Memory B cell (primary cell): ENCODE measurements at places on chromosomes 2 and 18.

GRCh38 chr18:42533009-42533575 is 578.1 kb downstream of the PIK3C3 start:
- H3K4me1 ChIP-seq, result no peaks in the 10 kb centered on the region
- no peak for DNase-seq
- H3K36me3 ChIP-seq, result no peaks in the 10 kb centered on the region
- no peaks in the 10 kb centered on the region for H3K27me3 ChIP-seq
- H3K27ac ChIP-seq, result no peak overlapping the region

DNA sequence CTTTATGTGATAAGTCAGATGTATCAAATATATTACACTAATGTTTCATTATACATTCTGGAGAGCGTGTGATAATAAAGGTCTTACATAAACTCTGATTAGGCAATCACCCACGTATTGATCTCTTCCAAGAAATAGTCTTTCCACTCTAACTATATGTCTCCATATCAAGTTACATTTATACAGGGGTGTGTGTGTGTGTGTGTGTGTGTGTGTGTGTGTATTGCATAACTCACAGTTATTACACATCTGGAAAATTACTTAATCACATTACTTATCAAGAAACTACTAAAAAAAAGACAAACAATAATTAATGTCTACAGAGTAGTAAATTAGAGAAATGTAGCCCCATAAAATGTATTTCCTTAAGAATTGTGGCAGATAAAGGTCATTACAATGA is 339.8 kb downstream of the CDH19 start:
- no peak overlapping the region for H3K27ac ChIP-seq
- H3K36me3 ChIP-seq, result no peaks in the 10 kb centered on the region
- H3K27me3 ChIP-seq, result no peaks in the 10 kb centered on the region
- H3K4me3 ChIP-seq, result no peak overlapping the region
- no peak for DNase-seq

- H3K27me3 ChIP-seq, result peaks cover 7% of the 10 kb centered on the region
- peaks cover 3% of the 10 kb centered on the region for H3K4me1 ChIP-seq
- DNase-seq, result no peak
- no peaks in the 10 kb centered on the region for H3K36me3 ChIP-seq
- no peak overlapping the region for H3K27ac ChIP-seq
Measured at GRCh38 chr2:158963071-158963470, 5.4 kb upstream of the TANC1 start.

DNA sequence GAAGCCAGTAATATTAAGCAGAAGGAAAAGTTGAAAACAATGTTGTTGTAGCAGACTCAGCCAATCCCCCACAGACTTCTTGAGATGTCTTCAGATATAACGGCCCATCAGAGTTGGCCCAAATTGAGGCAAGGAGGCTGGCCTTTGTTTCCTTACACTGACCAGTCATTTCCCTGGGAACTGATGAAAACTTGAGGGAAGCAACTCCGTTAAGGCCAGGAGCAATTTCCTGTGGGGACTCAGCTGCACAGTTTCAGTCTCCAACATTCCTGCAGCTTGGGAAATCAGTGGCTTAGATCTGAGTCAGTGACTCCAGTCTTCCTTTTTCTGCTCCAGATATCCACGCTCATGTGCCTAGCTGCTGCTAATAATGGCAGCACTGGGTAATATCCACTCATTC is 75.7 kb downstream of the FTCDNL1 start:
- H3K27ac ChIP-seq, result no peak overlapping the region
- no peaks in the 10 kb centered on the region for H3K4me1 ChIP-seq
- no peaks in the 10 kb centered on the region for H3K36me3 ChIP-seq
- no peak for DNase-seq
- H3K27me3 ChIP-seq, result no peaks in the 10 kb centered on the region
- H3K4me3 ChIP-seq, result no peak overlapping the region

GRCh38 chr2:176854878-176855277 is 357.7 kb upstream of the HNRNPA3 start:
- peaks cover 2% of the 10 kb centered on the region for H3K27me3 ChIP-seq
- H3K4me3 ChIP-seq, result no peak overlapping the region
- no peaks in the 10 kb centered on the region for H3K36me3 ChIP-seq
- no peak overlapping the region for H3K27ac ChIP-seq
- H3K4me1 ChIP-seq, result peaks cover 2% of the 10 kb centered on the region

DNA sequence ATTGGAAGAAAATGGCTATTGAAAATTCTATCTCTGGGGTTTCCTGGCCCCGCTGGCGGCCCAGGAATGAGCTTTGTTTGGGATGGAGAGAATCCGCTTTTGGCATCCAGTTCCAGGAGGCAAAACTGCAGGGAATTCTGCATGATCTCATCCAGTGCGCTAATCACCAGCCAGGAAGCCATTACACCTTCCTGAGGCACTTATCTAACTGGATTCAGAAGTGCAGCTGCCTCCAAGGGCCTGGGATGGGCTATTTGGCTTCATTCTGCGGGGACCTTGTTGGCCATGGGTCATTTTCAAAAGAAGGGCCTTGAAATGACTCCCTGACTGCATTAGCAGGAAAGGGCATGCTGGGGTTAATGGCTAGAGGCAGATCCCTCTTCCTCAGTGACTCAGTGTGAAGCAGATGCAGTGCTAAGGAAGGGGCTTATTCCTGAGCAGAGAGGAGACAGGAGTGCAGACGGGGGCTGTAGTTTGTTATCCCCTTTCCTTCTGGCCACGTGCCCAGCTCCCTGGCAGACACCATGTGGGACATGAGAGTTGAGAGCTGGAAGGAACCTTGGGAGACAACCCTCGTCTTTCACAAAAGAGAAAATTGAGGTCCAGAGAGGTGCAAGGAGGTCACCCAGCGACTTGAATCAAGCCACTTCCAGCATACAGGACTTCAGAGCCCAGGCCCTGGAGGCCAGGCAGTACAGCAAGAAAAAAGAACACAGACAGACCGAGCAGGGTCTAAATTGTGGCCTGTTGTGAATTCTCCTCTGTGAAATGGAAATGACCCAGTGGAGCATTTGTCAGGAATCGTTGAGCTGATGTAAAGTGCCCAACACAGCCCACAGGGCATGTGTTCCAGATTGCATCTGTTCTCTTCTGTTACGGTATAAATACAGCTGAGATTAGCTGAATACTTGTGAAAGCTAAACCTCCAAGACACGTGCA is 161.8 kb downstream of the PRKCE start:
- no peak overlapping the region for H3K27ac ChIP-seq
- no peaks in the 10 kb centered on the region for H3K36me3 ChIP-seq

- H3K36me3 ChIP-seq, result no peaks in the 10 kb centered on the region
- peaks cover 2% of the 10 kb centered on the region for H3K27me3 ChIP-seq
- no peak for DNase-seq
- no peaks in the 10 kb centered on the region for H3K4me1 ChIP-seq
- no peak overlapping the region for H3K4me3 ChIP-seq
Measured at GRCh38 chr2:168816369-168816768, 13.9 kb downstream of the NOSTRIN start.

- no peaks in the 10 kb centered on the region for H3K27me3 ChIP-seq
- no peak overlapping the region for H3K27ac ChIP-seq
- H3K4me1 ChIP-seq, result no peaks in the 10 kb centered on the region
- no peaks in the 10 kb centered on the region for H3K36me3 ChIP-seq
- no peak for DNase-seq
Measured at GRCh38 chr2:187499941-187500532, 52.0 kb upstream of the CALCRL start.

GRCh38 chr2:46818141-46818621 is 97.4 kb downstream of the MCFD2 start:
- H3K27me3 ChIP-seq, result peaks cover 8% of the 10 kb centered on the region
- no peak overlapping the region for H3K4me3 ChIP-seq
- no peaks in the 10 kb centered on the region for H3K36me3 ChIP-seq
- no peaks in the 10 kb centered on the region for H3K4me1 ChIP-seq
- no peak overlapping the region for H3K27ac ChIP-seq

DNA sequence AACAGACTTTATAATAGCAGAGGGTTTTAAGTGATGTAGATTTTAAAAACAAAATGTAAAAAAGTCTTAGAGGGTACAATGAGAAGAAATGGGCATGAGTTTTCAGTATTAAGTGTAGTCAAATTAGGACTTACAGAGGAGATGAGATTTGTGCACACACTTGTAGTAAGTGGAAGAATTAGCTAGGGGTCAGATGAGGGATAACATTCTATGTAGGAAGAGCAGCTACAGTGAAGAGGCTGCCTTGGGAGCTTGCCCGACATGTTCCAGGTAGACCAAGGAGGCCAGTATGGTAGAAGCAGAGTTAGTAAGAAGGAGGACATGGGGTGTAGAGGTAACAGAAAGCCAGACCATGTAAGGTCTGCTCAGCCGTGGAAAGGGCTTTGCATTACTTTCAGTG is 189.2 kb upstream of the DSEL start:
- no peak overlapping the region for H3K27ac ChIP-seq
- H3K36me3 ChIP-seq, result no peaks in the 10 kb centered on the region
- no peaks in the 10 kb centered on the region for H3K4me1 ChIP-seq
- DNase-seq, result no peak
- H3K27me3 ChIP-seq, result no peaks in the 10 kb centered on the region

DNA sequence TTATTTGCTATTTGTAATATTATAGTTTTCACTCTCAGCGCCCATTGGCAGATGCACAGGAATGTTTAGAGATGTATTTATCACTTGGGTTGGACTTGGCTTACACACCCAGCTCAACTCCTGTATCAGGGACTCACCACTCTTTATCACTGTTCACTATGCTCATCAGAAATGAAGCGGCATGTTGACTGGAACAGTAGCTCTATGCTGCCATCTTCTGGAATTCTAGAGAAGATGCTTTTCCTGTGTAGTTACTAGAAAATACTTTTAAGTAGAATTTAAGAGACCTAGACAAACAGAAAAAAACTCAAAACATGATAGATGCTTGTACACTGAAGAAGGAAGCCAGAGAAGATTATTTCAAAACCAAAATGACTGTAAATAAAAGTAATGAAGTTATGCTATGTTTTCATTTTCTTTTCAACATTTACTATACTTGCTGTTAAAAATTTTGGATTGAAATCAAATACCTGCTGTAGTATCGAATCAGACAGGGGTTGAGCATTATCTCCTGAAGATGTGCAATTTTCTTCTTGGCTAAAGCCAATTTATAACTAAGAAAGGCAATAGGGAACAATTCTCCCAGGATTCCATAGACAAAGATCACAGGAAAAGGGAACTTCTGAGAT is 47.4 kb upstream of the NXPH2 start:
- H3K36me3 ChIP-seq, result no peaks in the 10 kb centered on the region
- H3K4me3 ChIP-seq, result no peak overlapping the region
- no peaks in the 10 kb centered on the region for H3K4me1 ChIP-seq
- no peak overlapping the region for H3K27ac ChIP-seq

GRCh38 chr18:61502472-61502871 is 169.2 kb downstream of the CDH20 start:
- no peak overlapping the region for H3K4me3 ChIP-seq
- H3K4me1 ChIP-seq, result no peaks in the 10 kb centered on the region
- H3K27ac ChIP-seq, result no peak overlapping the region
- DNase-seq, result peak; percentile 14
- H3K36me3 ChIP-seq, result no peaks in the 10 kb centered on the region
- H3K27me3 ChIP-seq, result peaks cover 7% of the 10 kb centered on the region

DNA sequence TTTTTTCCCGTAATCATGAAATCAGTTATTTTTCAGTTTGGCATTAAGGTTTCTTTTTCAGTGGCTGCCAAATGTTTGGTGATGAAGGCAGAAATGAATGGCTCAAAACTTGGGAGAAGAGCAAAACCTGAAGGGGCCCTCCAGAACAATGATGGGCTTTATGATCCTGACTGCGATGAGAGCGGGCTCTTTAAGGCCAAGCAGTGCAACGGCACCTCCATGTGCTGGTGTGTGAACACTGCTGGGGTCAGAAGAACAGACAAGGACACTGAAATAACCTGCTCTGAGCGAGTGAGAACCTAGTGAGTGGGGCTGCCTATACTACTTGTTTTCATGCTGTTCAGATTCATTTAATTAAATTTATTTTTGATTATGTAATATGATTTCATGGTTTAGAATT is 29.2 kb upstream of the MSH2 start:
- no peaks in the 10 kb centered on the region for H3K36me3 ChIP-seq
- H3K27ac ChIP-seq, result no peak overlapping the region
- H3K27me3 ChIP-seq, result peaks cover 4% of the 10 kb centered on the region

- H3K27ac ChIP-seq, result no peak overlapping the region
- H3K4me3 ChIP-seq, result no peak overlapping the region
- H3K27me3 ChIP-seq, result peaks cover 16% of the 10 kb centered on the region
- H3K36me3 ChIP-seq, result peaks cover 3% of the 10 kb centered on the region
Measured at GRCh38 chr2:88307817-88308216, 137.7 kb downstream of the THNSL2 start.

- H3K27me3 ChIP-seq, result no peaks in the 10 kb centered on the region
- H3K4me3 ChIP-seq, result no peak overlapping the region
- H3K36me3 ChIP-seq, result no peaks in the 10 kb centered on the region
- no peak overlapping the region for H3K27ac ChIP-seq
Measured at GRCh38 chr2:47225061-47225783, 70.1 kb upstream of the STPG4 start.

- H3K27me3 ChIP-seq, result no peaks in the 10 kb centered on the region
- H3K4me3 ChIP-seq, result no peak overlapping the region
- H3K36me3 ChIP-seq, result no peaks in the 10 kb centered on the region
- DNase-seq, result no peak
- no peaks in the 10 kb centered on the region for H3K4me1 ChIP-seq
- H3K27ac ChIP-seq, result no peak overlapping the region
Measured at GRCh38 chr18:70991577-70991976, 702.7 kb downstream of the SOCS6 start.
